ENCODE measurements at places on chromosomes 5 and 9. TPM values are rescaled to one million over a fixed set of nuclear protein-coding genes. Genes with fewer than 3 reads are reported as not detected.

Gene SV2C
- polyA plus RNA-seq = 3.0 TPM

Gene LRRTM2
- polyA plus RNA-seq = 2.6 TPM

Gene CBY3
- polyA plus RNA-seq = 1.2 TPM

Gene DBH
- polyA plus RNA-seq = 0.66 TPM

Gene BTNL9
- 11.6 TPM for polyA plus RNA-seq

GRCh38 chr9:134643222-134643671 is 1.6 kb downstream of the COL5A1 start:
- DNase-seq = no peak

DNA sequence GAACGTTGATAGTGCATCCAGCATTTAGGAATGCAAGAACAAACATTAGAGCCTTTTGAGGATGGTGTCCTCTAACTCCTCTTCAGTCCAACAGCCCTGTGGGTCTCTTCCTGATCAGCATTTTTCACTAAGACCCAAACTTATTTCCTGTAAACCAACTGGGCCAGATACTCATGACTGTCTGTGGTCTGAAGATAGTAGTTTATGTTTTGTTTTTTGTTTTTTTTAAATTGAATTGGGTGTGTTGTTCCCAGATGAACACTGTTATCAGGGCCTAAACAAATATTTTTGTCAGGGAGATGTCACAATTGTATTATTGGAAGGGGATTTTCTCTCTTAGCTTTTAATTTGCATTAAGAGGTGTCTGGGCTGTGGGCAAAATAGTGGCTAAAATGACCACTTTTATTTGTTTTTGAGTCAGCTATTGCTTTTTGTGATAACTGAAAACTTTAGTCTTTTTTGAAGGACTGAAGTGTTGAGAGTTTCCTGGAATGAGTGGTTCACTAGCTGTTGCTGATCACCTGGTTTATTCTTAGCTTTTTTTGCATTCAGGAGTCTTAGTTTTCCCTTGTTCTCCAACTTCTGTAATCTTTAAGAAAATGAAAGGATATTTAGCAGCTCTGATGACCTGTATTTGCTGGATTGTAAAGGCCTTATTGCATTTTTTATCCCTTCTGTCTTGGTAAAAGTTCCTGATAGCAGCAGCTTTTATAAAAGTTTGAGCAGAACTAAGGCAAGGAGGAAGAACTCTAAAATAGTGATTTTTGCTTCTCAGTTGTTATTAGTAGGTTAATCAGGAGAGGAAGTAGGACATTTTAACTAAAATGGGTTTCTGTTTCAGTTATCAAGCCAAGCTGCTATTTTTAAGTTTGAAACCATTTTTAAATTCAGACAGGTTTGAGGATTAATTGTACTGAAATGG is 5.5 kb downstream of the MAN2A1 start:
- no peak for DNase-seq

DNA sequence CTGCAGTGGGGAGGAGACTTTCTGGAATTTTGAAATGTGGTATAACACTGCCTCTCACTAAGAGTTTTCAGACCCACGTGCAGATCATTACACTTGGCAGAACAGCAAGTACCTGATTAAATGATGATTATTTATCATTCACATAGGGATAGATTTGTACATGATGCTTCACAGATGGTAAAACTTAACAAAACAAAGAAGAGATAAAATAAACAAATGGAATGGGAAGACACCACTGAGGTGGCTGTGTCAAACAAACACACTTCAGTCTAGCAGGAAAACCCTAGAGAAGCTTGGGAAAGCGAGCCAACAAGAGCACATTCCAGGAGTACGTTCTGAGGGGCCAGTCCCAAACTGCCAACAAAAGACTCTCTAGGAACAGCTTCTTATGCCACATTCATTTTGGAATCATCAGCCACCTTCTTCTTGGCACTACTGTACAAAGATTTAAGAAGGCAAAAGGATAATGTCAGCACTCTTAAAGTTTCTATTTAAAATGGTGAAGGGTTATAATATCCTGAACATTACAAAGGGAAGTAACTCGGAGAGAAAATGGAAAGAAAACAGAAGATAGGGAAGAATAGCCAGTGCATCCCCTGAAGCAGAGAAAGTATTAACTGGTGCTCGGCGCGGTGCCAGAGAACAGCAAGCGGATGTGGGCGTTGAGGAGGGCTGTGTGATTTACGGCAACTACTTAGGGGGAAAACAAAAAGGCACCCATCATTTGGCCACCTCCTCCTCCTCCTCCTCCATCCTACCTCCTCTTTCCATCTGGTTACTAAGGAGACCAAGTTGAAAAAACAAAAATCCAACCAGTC is 1.6 kb downstream of the MED27 start:
- peak; percentile 4 for DNase-seq

- DNase-seq = no peak
These were observed 32.2 kb downstream of the ANKS6 start for GRCh38 chr9:98763986-98764745.

DNA sequence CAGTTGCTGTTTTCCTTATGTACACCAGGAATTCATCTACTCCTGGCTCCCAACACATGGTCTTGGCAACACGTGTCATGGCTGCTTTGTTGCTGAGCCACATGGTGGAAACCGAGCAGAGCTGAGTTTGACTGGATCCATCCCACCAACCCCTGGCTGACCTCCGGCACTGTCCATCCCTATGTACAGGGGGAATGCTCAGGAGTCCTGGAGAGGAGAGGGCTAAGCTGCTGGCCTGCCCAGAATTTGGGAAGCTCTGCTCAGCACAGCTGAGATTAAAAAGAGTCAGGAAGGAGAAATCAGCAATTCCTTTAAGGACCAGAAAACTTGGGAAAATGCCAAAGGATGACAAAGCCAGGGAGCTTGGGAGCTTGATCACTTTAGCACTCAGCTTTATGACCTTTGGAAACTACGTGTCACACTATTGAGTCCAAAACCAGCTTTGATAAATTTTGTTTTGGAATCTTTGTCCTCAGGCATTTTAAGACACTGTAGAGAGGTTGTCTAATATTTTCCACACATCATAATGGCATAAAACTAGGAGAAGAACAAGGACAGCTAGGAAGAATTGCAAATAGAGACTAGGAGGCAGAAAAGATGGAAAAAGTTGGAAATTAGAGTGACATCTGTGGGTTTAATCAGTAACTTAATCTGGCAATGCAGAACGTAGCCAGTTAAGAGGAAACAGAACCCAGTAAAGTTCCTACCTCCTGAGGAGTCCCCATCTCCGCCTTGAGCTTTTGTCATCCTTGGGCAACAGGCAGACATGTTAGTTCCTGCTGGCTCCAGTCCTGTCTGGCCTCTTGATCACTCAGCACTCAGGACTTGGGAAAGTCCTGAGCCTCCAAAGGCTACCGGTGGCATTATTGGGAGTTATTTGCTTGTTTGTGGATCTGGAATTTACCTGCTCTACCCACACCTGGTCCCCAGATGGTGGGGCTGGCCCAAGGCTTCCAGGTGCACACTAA is 62.5 kb upstream of the PLPP1 start:
- DNase-seq = peak; percentile 67

DNA sequence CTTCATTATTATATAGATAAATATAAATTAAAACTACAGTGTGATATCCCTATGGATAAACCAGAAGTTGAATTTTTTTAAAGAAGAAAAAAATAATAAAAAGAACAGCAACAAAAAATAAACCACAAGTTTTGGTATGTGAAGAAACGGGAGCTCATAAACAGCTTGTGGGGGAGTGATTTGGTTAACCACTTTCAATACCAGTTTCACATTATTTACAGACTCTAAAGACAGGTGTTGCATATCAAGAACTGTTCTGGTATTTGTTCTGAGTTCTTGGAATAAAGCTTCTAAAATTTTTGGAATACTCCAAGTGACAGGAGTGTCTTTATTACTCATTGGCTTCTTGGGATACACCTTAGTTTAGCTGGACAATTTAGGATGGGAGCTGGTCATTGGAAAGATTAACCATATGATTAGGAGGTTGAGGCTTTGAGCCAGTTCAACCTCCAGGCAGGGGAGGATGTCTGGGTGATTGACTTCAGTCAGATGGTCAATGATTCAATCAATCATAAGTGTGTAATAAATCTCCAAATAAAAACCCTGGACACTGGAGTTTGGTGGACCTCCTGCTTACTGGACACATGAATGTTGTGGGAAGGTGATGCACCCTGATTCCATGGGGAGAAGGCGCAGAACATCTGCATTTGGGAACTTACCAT is 2223.1 kb upstream of the C9orf72 start:
- no peak for DNase-seq

GRCh38 chr5:175471196-175471595 is 7.2 kb upstream of the SFXN1 start:
- no peak for DNase-seq

DNA sequence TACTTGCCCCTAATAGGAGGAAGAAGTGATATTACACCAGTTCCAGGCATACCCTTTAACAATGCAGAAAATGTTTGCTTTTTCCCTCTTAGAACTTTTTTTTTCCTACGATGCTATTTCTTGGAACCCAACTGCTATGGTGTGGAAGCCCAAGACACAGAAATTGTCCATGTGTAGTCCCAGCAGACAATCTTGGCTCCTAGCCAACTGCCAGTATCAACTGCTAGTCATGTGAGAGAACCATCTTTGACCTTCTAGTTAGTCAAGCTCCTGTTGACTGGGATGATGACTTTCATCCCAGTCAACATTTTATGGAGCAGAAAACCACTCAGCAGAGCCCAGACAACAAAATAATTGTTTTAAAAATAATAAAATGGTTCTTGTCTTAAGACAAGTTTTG is 532.4 kb downstream of the TLR4 start:
- DNase-seq = no peak

GRCh38 chr5:9623661-9624060 is 6.5 kb downstream of the TAS2R1 start:
- DNase-seq = no peak

DNA sequence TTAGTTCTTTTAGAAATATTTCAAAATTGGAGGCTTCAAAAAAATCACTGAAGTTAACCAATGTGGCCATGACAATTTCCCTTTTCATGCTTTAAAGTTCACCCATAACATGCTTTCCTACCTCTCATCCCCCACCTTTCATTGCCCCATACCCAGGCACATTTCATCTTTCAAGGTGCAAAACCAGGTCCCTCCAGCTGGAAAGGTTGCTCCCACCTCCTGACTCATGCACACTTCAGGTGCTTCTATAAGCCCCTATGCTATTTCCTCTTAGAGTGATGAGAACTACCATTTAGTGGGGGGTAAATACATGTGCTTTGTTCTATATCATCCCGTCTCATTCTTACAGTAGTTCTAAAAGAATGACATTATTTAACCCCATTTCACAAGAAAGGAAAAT is 15.4 kb downstream of the FYB1 start:
- DNase-seq = no peak

GRCh38 chr9:107208121-107208520 is 75.0 kb upstream of the RAD23B start:
- no peak for DNase-seq

DNA sequence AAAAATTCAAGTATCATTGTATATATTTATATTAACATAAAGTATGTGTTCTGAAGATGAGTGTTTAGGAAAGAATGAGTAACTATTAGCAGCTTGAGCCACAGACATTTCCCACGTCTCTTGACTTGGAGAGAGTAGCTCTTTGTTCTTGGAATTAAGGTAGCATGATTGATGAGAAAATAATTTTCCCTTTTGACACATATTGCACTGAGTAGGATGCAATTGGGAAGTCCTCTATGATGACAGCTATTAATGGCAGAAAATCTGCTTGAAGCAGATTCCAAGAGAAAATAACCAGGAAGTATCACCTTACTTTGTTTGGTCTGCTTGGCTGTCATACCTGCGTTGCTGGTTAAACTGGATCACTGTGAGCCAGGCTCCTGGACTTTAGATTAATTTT is 204.8 kb downstream of the TLE4 start:
- DNase-seq = no peak

DNA sequence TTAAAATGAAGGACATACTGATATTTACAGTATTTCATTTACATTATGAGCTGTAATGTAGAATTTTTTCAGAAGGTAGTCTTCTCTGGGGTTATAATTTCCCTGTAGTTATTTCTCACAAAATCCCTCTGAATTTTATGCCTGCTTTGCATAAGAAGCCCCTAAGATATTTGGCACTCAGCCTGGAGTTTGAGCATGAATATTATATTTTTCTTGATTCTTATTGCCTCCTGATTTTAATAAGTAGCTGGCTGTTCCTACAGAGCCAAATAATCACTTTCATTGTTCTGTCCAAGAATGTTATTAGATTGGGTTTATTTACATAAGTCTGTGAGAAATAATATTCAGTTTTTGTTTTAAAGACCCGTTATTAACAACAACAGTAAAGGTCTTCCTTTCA is 195.0 kb downstream of the FER start:
- no peak for DNase-seq

DNA sequence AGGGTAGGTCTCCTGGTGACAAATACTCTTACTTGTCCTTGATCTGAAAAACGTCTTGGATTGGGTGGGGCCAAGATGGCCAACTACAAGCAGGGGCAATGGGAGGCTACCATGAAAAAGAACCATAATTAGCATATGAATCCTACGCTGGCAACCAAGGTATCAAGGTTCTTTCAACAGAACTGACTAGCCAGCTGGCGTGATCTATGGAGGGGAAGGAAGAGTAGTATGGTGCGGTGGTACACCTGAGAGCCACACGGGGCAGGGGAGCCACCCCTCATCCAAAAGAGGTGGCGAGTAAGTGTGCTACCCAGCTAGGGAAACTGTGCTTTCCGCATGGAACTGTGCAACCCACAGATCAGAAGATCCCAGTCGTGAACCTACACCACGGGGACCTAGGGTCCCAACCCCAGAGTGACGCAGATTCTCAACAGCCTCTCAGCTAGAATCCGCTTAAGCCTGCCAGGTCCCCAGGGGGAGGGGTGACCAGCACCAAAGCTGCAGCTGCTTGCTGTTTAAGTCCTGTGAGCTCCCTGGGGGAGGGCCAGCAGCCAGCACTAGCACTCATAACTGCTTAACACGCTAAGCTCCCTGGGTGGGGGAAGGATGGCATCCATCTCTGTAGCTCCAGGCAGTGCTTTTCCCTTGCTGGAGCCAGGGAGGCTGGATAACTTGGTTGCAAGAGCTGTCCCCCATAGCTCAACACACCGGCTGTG is 334.8 kb downstream of the FBXL17 start:
- DNase-seq = no peak

GRCh38 chr5:33938881-33939280 is 2.7 kb downstream of the RXFP3 start:
- no peak for DNase-seq

- peak; percentile 5 for DNase-seq
These were observed 29.7 kb upstream of the FAM169A start for GRCh38 chr5:74895906-74896305.

- no peak for DNase-seq
These were observed 6.2 kb upstream of the FYB1 start for GRCh38 chr5:39225405-39226099.

GRCh38 chr9:68537616-68537880 is 3.1 kb downstream of the TMEM252 start:
- no peak for DNase-seq

GRCh38 chr9:134186471-134187109 is 22.2 kb upstream of the RNU6ATAC start:
- no peak for DNase-seq

- DNase-seq = no peak
These were observed 40.7 kb downstream of the MAPK9 start for GRCh38 chr5:180251141-180251540.

DNA sequence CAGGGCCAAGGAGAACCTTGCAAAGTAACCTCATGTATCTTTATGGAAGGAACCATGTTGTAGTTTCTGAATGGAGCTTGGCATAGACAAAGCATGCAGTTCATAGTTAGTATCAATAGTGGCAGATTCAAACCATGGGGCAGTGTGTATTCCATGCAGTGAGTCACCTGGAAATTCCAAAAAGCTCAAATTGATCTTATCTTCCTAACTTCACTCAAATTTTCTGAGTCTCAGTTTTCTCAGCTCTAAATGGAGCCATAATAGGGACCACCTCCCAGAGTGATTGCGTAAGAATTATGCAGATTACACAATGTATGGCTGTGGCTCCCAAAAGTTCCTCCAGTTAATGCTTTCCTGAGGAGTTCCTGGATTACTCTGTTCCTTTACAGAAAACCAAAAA is 549.9 kb upstream of the KLF4 start:
- DNase-seq = no peak

Data from large intestine (tissue), 12 donors.